ENCODE measurements at places on chromosomes 7 and 10.

GRCh38 chr7:116809636-116810266, 52.6 kb upstream of the CAPZA2 start:
- no peak for DNase-seq

DNA sequence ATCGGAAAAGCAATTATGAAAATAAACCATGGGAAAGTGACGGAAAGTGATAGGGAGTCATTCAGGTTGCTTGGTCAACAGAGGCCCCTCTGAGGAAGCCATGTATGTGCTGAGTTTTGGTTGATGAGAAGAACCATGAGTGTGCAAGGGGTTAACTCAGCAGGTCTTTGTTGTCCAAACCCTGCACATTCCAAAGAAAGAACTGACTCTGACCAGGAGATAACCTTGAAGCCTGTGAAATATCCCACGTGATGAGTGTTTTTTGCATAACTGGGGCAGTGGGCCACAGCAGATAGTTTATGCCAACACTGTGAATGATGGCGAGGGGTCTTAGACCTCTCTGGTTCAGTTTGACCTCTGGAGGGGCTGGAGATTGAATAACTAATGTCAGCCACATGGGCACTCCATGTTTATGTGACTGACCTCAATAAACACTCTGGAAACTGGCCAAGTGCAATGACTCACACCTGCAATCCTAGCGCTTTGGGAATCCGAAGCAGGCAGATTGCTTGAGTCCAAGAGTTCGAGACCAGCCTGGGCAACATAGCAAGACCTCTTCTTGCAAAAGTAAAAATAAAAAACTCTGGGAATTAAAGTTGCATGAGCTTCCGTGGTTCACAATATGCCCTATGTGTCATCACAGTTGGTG, 154.0 kb upstream of the FOXK1 start:
- no peak for DNase-seq

DNA sequence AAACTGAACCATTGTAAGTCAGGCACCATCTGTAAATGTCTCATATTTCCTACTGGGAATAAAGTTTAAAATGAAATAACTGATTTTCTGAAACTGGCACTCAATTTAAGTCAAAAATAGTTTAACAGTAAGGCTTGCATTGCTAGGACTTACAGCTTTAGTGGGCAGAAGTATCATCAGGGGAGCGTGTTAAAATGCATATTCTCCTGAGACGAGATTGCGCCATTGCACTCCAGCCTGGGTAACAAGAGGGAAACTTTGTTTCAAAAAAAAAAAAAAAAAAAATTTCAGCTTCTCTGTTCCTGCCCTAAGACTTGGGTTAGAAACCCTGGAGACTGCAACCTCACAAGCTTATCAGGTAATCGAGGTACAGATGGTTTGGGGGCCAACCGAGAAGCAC, 65.4 kb downstream of the UBE3C start:
- DNase-seq = no peak

DNA sequence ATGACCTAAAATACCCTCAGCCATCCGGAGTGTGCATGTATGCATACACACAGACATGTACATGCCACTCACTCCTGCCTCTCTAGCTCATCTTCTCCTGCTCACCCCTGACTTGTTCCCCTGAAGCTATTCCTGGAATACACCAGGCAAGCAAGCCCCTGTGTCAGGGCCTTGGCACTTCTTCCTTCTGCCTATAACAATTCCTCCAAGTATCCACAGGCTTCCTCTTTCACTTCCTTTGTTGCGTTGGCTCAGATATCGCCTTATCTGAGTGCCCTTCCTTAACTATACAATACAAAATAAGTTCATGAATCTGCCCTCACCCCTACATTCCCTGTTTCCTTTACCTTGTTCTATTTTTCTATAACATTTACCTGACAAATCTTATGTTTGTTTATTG, 88.8 kb downstream of the NOD1 start:
- no peak for DNase-seq

All from GM18507 (cell line).